ENCODE measurements at places on chromosomes 5 and 9. TPM values are rescaled to one million over a fixed set of nuclear protein-coding genes. Genes with fewer than 3 reads are reported as not detected.

Gene OR1Q1
- not detected for total RNA-seq

- DNase-seq, result no peak
Observed at GRCh38 chr9:87431837-87432236, 65.8 kb upstream of the DAPK1 start.

GRCh38 chr5:142984011-142984410 is 213.8 kb downstream of the ARHGAP26 start:
- no peak for DNase-seq

DNA sequence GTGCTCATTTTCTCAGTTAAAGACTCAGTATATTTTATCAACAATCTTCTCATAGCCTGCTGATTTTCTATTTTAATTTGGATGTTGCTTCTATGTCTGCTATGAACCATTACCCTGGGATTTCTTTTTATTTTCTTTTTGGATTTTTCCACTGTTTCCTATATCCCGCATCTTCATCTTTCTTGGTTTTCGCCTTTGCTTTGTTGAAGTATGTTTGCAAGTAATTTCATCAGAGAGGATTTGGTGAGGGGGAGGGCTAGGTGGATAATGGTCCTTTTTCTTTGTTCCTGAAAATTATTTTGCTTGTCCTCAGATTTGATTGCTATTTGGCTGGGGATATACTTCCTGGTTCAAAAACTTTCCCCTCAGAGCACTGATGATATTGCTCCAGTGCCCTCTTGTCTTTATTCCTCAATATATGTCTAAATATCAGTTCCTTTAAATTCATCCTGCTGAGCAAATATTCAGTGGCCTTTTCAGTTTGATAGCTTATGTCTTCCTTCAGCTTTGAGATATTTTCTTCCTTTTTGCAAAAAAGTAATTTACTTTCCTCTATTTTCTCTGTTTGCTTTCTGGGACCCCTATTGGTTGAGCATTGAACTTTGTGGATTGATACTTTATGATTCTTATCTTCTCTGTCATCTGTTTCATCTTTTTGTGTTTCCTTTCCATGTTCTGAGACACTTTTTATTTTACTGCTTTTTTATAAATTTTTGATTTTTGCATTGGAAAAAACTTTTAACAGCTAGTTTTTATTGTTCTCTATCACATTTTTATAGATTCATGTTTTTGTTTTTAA is 227.6 kb upstream of the ELL2 start:
- DNase-seq, result no peak

GRCh38 chr5:14039063-14039462 is 94.6 kb upstream of the DNAH5 start:
- DNase-seq, result peak; percentile 54

- DNase-seq, result no peak
Observed at GRCh38 chr9:137077010-137077747, at the start of gene UAP1L1. UAP1L1 (plus strand) TSS chr9:137077517; CDS start chr9:137077533, 16 bp downstream.

DNA sequence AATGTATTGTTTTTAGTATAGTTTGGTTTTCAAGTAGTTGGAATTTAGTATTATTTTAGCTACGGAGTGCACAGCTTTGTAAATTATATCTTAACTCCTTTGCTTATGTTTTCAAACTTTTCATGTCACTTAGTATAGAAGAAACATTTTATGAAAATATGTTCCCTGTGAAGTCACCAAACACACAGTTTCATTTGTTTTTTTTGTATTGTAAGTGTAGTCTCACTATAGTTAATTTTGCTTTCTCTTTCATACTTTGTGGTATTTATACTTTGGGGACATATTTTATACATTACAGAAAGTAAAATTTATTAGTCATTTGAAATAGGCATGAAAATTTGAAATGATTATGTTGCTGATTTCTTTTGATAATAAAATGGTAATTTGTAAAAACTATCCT is 5.0 kb downstream of the CHSY3 start:
- no peak for DNase-seq

GRCh38 chr5:91469517-91470165 is 86.5 kb upstream of the ARRDC3 start:
- no peak for DNase-seq

- DNase-seq, result no peak
Observed at GRCh38 chr5:111268300-111268699, 44.1 kb downstream of the CAMK4 start.

Gene ANKRD31
- total RNA-seq, result not detected

Gene TMEM8B
- 0.35 TPM for total RNA-seq

DNA sequence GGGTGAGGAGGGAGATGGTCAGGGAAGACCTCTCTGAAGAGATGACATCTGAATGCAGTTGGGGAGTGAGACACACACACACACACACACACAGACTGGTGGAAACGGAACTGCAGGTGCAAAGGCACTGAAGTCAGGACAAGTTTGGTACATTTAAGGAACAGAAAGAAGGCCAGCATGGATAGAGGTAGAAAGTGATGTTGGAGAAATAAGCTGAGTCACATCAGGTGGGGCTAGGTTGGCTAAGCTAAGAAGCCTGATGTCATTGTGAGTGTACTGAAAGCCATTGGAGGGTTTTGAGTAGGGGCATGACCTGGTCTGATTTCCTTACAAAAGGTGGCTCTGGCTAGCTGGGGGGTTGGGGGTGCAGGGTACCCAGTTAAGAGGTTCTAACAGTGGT is 3.1 kb downstream of the BSPRY start:
- no peak for DNase-seq

GRCh38 chr9:31321256-31321655 is 1063.2 kb upstream of the ACO1 start:
- no peak for DNase-seq

GRCh38 chr9:97863314-97863713 is 10.3 kb downstream of the FOXE1 start:
- DNase-seq, result no peak

Gene SPAG8
- 0.25 TPM for total RNA-seq

- peak; percentile 89 for DNase-seq
Observed at GRCh38 chr9:136539427-136540421, 6.1 kb downstream of the NOTCH1 start.

Gene LCN9
- total RNA-seq, result not detected

GRCh38 chr9:130207241-130207992 is 35.2 kb downstream of the NCS1 start:
- no peak for DNase-seq

Gene SLC6A7
- not detected for total RNA-seq

DNA sequence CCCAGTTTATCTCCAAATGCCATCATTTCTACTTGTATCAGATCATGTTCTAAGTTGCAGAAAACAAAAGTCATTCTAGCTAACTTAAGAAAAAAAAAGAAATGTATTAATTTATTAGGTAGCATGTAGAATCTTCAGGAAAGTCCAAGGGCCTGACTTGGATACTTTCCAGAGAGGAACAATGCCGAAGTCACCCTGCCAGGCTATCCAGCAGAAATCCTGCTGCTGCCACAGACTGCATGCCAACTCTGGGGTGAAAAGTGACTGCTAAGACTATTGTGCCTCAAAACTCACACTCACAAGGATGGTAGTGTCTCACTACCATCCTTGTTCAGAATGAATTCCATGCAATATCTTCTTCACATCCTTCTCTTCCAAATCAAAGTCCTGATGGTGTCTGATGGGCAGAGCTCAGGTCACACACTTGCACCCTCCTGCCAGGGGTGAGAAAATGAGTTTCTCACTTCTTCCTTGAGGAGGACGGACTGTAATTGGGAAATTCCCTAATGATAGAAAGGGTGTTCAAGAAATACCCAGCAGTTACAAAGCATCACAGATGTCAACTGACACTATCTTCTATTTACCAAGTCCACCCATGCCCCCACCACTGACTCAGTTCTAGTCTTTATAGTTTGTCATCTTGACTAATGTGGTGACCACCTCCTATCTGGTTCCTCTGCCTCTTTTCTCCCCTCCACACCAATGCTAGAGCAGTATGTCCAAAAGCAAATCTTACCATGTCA is 279.4 kb downstream of the CWC27 start:
- DNase-seq, result no peak

- DNase-seq, result no peak
Observed at GRCh38 chr9:88011005-88011766, 36.9 kb upstream of the CDK20 start.
